ENCODE measurements at places on chromosomes 11 and 22.

GRCh38 chr11:109196016-109196415 is 226.0 kb upstream of the C11orf87 start:
- H3K27ac ChIP-seq: no peak overlapping the region
- no peaks in the 10 kb centered on the region for H3K27me3 ChIP-seq
- no peak for DNase-seq

DNA sequence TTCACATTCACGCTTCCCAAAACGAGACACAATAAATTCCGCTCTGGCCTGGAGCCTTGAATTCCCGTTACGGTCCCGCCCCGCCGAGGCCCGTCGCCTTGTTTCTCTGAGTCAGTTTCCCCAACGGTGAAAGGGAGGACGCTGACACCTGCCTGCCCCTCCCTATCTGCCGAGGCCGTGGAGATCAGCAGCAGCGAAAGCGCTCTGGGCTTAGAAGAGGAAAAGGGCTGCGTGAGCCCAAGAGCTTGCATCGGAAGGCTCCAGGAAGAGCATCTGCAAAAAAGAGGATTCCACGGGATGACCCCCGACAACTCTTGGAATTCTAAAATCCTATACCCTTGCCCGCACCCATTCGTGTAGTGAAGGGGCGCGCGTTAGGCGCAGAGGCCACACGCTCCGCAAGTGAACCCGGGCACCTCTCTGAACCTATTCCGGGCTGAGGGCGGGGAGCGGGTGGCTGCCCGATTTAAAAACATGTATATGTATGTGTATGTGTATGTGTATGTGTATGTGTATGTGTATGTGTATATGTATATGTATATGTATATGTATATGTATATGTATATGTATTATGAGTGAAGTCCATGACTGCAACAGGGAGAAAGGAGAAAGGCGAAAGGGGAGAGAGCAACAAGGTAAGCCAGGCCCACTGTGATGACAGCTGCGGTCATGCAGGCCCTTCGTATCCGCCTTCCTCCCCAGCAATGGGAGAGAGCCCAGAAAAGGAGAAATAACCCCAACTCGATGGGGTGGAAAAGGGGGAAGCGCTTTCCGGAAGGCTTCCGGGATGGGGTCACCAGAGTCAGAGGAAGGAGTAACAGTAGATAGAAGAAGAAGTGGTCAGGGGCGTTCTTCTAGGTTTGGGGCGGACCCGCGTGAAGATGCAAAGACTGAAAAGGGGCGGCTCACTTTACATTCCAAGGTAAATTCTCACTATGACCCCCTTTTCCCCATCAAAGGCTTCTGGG is 948 bp upstream of the MRTFA start:
- H3K27ac ChIP-seq: peak overlapping the region; percentile 64
- no peak for DNase-seq
- H3K4me3 ChIP-seq: peak overlapping the region; percentile 90
- H3K27me3 ChIP-seq: no peaks in the 10 kb centered on the region
- H3K36me3 ChIP-seq: no peaks in the 10 kb centered on the region

DNA sequence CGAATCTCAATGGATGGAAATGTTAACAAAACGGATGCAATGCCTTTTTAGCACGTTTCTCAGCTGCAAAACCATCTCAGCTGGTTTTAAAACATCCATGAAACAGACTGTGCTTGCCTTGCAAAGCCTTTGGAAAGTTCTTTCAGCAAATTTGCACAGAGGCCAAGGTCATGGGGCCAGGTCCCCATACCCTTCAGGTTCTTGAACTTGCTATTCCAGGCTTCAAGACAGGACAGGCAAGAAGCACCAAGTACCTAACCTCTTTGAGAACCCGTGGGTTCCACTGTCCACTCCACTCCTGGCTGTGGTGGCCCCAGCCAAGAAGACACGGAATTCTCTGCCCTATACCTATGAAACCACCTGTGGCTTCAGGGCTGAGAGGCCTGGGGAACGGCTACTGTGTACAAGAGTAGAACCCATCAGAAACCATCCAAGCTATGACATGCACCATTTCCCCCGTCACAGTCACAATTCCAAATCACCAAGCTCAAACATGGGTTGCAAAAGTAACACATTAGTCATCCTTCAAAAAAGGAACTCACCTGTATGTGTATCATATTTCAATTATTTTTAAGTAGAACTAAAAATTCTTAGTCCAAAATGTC is 17.0 kb downstream of the TNKS1BP1 start:
- no peak overlapping the region for H3K27ac ChIP-seq
- H3K36me3 ChIP-seq: peaks cover 56% of the 10 kb centered on the region
- no peak for DNase-seq
- no peak overlapping the region for H3K4me3 ChIP-seq

DNA sequence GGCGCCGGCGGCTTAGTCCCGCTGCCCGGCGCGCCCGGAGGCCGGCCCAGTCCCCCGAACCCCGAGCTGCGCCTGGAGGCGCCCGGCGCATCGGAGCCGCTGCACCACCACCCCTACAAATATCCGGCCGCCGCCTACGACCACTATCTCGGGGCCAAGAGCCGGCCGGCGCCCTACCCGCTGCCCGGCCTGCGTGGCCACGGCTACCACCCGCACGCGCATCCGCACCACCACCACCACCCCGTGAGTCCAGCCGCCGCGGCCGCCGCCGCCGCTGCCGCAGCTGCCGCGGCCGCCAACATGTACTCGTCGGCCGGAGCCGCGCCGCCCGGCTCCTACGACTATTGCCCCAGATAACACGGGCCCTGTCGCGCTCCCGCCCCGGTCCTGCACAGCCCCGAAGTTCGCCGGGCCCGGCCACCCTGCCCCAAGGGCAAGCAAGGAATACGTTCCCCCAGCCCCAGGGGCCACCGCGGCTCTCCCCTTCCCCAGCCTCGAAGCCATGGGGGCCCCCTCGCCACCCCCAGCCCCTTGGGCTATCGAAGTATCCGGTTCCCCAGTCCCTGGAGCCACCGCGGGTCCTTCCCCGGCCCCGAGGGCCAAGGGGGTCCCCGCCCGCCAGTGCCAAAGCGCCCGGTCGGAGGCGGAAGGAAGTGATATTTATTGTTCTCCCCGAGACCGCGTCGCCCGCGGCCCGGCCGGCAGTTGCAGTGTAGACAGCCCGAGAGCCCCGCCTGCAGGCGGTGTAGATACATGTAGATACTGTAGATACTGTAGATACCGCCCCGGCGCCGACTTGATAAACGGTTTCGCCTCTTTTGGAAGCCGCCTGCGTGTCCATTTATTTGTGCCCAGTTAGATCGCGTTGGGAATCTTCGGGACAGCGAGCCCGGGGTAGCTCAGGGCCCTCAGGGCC is 6.2 kb downstream of the TBX1 start:
- no peak for DNase-seq
- peaks cover 8% of the 10 kb centered on the region for H3K4me1 ChIP-seq
- H3K27me3 ChIP-seq: peaks cover 93% of the 10 kb centered on the region

GRCh38 chr22:35425971-35426800 is 26.2 kb downstream of the MCM5 start:
- H3K27me3 ChIP-seq: no peaks in the 10 kb centered on the region
- no peak overlapping the region for H3K4me3 ChIP-seq
- no peak overlapping the region for H3K27ac ChIP-seq
- H3K36me3 ChIP-seq: peaks cover 55% of the 10 kb centered on the region

GRCh38 chr11:16291729-16292128 is 64.6 kb downstream of the SOX6 start:
- H3K27me3 ChIP-seq: no peaks in the 10 kb centered on the region
- H3K4me3 ChIP-seq: no peak overlapping the region
- no peaks in the 10 kb centered on the region for H3K4me1 ChIP-seq
- no peak overlapping the region for H3K27ac ChIP-seq
- H3K36me3 ChIP-seq: no peaks in the 10 kb centered on the region

Measured in large intestine (tissue), 12 donors.